ENCODE measurements at places on chromosomes 13 and 19.

- no peak for DNase-seq
Observed at GRCh38 chr19:6272411-6272791, 7.4 kb downstream of the MLLT1 start.

DNA sequence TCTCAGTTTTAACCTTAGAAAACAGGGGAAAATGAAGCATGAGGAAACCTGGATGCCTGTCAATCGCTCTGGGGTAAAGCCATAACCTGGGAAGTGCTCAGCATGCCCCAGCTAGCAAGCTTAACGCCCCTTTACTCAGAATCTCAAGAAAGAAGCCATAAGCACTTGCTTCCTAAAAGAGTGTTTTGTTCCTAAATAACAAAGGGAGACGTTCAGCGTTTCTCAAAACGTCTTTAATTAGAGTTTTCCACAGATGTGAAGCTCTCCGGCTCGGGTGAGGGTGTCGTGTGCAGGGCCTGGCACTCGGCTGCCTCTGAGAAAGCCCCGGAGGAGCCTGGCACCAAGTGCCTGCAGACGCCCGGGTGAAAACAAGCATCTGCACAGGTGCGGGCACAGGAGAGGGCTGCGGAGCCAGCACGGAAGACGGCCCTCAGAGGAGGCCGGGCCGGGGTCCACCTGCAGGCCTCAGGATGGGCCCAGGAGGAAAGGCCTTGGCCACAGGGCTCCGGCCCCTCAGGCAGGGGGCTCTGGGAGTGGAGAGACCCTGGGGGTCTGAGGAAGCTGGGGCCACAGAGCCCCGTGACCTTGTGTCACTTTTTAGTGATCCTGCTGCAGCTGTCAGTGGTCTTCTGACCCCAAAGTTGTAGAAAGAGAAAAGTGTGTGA lies 6.2 kb downstream of the GAS6 start:
- no peak for DNase-seq

DNA sequence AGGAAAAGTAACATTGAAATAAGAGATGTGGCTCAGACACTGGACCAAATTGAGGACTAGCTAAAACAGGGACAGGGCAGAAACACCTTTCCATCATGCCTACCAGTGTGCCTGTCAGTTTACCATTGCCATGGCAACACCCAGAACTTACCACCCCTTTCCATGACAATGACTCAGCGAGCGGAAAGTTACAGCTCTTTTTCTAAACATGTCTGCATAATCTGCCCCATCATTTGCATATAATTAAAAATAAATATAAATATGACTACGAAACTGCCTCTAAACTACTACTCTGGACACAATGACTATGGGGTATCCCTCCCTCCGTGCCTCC lies 96.0 kb downstream of the UBL3 start:
- DNase-seq: no peak

DNA sequence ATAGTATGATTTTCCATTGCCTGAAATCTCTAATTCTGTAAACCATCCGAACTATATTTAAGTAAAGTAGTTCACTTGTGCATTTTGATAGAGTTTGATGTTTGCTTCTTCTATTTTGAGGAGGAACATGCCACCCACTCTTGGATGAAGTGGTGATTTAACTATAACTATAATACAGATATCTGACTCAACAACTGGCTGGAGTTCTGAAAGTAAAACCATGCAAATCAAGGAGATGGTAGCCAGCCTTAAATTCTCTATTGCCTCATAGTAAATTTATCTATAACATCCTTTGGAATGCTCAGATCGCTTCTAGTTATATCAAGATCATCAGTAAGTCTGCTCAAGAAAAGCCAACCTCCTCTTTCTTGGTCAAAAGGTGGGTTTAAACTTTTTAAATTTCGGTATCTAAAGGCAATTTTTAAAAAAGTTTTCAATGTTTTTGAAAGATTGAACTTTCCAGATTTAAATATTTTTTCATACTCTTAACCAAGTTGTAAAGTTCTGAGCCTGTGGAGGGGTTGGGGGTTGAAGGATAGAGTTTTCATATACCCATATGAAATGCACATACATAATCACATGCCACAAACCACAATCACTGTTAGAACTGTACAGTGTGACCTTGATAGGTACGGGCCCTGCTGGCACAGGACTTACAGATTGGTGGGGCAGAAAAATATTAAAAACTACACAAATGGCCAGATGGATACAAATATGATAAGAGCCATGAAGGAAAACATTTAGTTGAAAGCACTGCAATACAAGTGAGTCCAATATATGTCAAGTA lies 90.5 kb upstream of the RFC3 start:
- DNase-seq: no peak

DNA sequence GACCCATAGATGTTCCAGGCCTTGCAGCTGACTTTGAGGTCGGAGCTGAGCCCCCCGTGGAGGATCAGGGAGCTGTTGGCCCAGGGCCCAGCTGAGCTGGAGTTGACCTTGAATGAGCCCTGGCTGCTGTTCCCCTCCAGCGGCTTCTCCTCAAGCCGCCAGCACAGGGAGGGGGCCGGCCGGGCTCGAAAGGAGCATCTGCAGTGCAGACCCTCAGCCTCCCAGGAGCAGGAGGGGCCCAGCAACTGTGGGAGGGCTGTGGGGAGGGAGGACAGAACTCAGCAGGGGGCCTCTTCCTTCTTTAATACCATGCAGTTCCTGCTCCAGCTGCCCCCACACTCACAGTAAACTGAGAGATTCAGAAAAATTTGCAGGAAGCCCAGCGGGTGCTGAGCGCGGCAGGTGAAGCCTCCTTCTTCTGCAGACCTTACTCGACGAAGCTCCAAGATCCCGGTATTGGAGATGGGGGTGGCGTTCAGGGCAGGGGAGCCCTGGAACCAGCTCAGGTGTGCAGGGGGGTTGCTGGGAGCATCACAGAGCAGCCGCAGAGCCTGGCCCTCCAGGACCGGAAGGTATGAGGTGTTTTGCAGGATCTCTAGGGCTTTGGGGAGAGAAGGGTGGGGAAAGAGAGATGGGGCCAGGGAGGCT lies 2.6 kb downstream of the SIGLEC5 start:
- DNase-seq: no peak

DNA sequence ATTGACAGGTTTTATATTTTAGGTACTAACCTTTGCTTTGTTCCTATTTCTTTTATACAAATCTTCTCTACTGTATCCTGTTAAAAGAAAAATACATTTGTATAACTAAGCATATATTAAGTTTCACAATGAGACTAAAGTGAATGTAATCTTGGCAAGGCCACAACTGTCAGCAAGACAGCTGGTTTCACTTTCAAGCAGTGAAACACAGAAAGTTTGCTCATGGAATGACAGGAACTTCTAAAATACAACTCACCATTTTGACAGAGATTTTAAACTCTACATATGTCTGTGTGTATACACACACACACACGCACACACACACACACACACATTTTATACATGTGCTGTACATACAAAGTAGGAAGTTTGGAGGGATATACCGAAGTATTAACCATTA lies 53.3 kb downstream of the PARP4 start:
- no peak for DNase-seq

GRCh38 chr13:36675213-36675536 lies 1.4 kb downstream of the SERTM1 start:
- no peak for DNase-seq

DNA sequence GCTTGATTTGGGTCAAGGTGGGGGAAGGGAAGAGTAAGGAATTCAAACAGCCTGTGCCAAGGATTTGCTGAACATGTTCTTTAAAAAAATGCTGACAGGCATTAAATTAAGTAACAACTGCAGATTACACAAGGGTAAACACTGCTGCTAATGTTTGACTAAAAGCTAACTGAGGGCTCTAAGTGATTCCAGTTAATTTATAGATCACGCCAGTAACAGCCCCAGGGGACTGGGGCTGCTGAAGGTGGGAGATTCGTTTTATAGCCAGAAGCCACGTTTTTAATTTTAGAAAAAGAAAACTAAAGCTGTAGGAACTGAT lies 321.7 kb downstream of the DLEU7 start:
- DNase-seq: no peak

DNA sequence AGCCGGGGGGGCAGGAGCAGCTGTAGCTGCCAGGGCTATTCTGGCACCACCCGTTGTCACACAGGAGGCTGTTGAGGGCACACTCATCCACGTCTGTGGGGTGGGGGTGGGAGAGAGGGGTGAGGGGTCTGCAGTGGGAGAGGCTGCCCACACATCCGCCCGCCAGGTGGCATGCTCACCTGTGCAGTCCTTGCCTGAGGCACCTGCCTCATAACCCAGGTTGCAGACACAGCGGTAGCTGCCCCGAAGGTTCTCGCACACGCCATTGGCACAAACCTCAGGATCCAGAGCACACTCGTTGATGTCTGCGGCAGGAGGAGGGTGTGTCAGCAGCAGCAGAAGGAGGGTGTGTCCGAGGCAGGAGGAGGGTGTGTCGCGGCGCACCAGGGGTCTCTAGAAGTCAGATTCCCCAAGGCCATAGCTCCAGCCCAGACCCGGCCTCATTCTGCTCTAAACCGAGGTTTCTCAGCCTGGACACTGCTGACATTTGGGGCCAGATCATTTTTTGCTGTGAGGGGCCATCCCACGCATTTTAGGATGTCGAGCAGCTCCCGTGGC lies 20.3 kb downstream of the FBN3 start:
- no peak for DNase-seq

All from activated naive CD4-positive, alpha-beta T cell treated with anti-CD3 and anti-CD28 coated beads, Interleukin-2, amount 10 ng/mL, durations not matched to agents 7 days and 5 days (primary cell).